ENCODE measurements at places on chromosomes 4 and X.

- DNase-seq = no peak
Measured at GRCh38 chr4:138184886-138185285, 57.3 kb downstream of the SLC7A11 start.

DNA sequence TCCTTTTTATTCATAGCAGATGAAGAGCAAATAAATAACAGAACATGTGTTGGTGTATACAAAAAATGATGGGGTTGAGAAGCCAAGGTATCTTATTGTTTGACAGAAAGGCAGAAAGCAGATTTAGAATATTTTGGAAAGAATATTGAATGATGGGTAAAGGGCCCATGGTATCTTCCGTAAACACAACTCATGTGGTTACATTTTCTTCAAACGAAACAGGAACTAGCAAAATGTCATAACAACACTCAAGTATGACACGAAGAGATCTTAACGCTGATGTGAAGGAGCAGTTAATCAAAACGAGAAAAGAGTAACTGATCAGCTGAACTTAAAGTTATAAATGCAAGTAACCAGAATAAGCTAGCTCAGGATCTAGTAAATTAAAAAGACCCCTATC is 195.7 kb upstream of the GK2 start:
- no peak for DNase-seq

- peak; percentile 74 for DNase-seq
Measured at GRCh38 chr4:41418444-41418843, 119.5 kb upstream of the LIMCH1 start.

DNA sequence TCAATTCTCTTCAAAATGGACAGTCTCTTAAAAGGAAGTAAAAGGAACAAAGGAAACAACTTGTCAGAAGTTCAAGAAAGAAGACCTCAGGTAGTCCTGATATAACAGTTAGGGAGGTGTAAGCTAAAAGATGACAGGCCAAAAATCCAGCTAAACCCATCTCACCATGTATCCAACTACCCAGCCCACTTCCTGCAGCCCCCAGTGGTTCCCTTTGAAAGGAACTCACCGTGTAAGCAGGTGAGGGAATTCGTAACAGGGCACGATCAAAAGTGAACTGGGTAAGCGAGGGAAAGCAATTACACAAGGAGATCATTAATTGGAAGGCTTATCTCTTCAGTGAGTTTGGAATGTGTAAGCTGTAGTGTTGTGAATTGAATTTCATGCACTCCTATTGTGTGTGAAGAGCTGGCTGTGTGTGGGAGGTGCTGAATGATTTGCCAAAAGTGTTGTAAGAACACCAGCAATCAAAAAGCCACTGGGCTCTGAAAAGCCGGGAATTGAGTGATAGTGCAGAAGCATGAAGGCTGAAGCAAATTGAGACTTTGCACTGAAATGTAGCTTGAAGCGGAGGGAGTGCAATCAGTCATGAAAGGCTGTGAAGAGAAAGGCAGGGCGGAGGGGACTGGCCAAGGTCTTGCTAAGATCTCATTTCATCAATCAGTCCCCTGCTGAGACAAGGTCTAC is 914.2 kb upstream of the LCORL start:
- no peak for DNase-seq

DNA sequence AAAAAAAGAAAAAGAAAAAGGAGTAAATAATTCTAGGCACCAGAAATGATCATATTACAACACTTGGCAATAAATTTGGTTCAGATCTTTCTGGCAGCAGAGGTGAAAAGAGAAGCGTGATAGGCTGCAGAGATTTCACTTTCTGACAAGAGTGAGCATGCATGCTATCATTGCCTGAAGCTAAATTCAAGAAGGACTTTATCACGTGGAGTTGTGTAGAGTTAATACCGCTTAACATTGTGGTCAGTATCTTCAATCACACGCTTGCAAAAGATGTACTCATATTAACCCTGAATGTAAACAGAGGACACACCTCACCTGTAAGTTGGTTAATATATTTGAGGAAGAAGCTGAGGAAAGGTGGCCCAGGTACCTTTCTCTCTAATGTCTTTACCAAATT is 31.4 kb upstream of the RBPJ start:
- DNase-seq = no peak

GRCh38 chrX:122422547-122422946 is 761.5 kb upstream of the GRIA3 start:
- DNase-seq = no peak

GRCh38 chr4:8323947-8324555 is 54.5 kb downstream of the HTRA3 start:
- peak; percentile 12 for DNase-seq

DNA sequence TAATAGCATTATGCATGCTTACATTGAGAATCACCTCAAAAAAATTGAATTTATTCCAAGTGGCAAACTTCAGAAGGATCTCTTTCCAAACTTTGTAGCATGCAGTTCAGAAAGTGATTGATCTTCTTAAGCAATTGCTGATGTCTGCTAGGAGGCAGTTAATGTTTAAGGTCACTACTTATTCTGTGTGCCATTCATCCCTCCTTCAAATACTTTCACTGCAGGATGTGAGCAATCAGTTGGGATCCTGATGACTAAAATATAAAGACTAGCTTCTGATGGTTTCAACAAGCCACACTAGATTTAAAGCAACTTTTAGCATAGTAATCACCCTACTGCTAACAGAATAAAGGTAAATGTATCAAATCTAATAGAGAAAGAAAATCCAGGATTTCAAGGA is 414.1 kb downstream of the ADGRL3 start:
- peak; percentile 7 for DNase-seq
